ENCODE measurements at places on chromosomes 12 and 14. TPM values are rescaled to one million over a fixed set of nuclear protein-coding genes. Genes with fewer than 3 reads are reported as not detected.

ALKBH1 gene
- total RNA-seq: 13.4 TPM

LBHD2 gene
- total RNA-seq: not detected

FAM186B gene
- 0.99 TPM for total RNA-seq

ACSS3 gene
- total RNA-seq: 19.8 TPM

KRT86 gene
- not detected for total RNA-seq

ANO2 gene
- total RNA-seq: 0.44 TPM

SYCP3 gene
- total RNA-seq: not detected

BBOF1 gene
- 6.0 TPM for total RNA-seq

AKAP5 gene
- total RNA-seq: 0.29 TPM

EID3 gene
- 19.2 TPM for total RNA-seq

PUS7L gene
- total RNA-seq: 27.3 TPM

PLEKHG7 gene
- total RNA-seq: not detected

KRAS gene
- total RNA-seq: 15.1 TPM

LMNTD1 gene
- 0.44 TPM for total RNA-seq

CIDEB gene
- total RNA-seq: 1.5 TPM

RNASE12 gene
- total RNA-seq: not detected

DBX2 gene
- total RNA-seq: not detected

SLC10A1 gene
- total RNA-seq: not detected

CCDC177 gene
- total RNA-seq: under 0.01 TPM

MOK gene
- total RNA-seq: 7.3 TPM

DEPDC4 gene
- 3.9 TPM for total RNA-seq

FAM222A gene
- total RNA-seq: 0.15 TPM

NOXRED1 gene
- total RNA-seq: 1.0 TPM

MANSC4 gene
- not detected for total RNA-seq

KLRC3 gene
- total RNA-seq: not detected

FZD10 gene
- not detected for total RNA-seq

TMEM233 gene
- total RNA-seq: under 0.01 TPM

TMPRSS12 gene
- not detected for total RNA-seq

ZNF891 gene
- 1.7 TPM for total RNA-seq

KRT83 gene
- total RNA-seq: not detected

CNTN1 gene
- total RNA-seq: 3.0 TPM

ADAMTS20 gene
- total RNA-seq: not detected

CCDC197 gene
- total RNA-seq: not detected

RPGRIP1 gene
- not detected for total RNA-seq

SLC17A8 gene
- total RNA-seq: not detected

RAB3IP gene
- 2.8 TPM for total RNA-seq

PDE3A gene
- total RNA-seq: 2.6 TPM

TOMM20L gene
- total RNA-seq: not detected

SLC5A8 gene
- not detected for total RNA-seq

CHGA gene
- total RNA-seq: not detected

KHNYN gene
- total RNA-seq: 55.3 TPM

TNFAIP2 gene
- 190 TPM for total RNA-seq

SUOX gene
- 19.0 TPM for total RNA-seq

KIF5A gene
- 0.66 TPM for total RNA-seq
